ENCODE measurements at places on chromosomes 5 and 9. TPM values are rescaled to one million over a fixed set of nuclear protein-coding genes. Genes with fewer than 3 reads are reported as not detected.

SLC36A3 gene
- not detected for total RNA-seq

MSX2 gene
- total RNA-seq, result 0.42 TPM

TMEM161B gene
- total RNA-seq, result 14.5 TPM

LTC4S gene
- 3.7 TPM for total RNA-seq

SNCAIP gene
- 2.6 TPM for total RNA-seq

PAEP gene
- not detected for total RNA-seq

SHC3 gene
- 1.3 TPM for total RNA-seq

PCDHA1 gene
- 0.61 TPM for total RNA-seq

CCL27 gene
- 0.28 TPM for total RNA-seq

OBP2B gene
- total RNA-seq, result not detected

BTNL3 gene
- not detected for total RNA-seq

TNC gene
- 0.63 TPM for total RNA-seq

MIGA2 gene
- 37.8 TPM for total RNA-seq

MYOT gene
- not detected for total RNA-seq

FGF1 gene
- 4.6 TPM for total RNA-seq

AMBP gene
- total RNA-seq, result 0.81 TPM
